D341Med (cell line): ENCODE measurements at places on chromosomes 16 and 17.

- DNase-seq, result no peak
Measured at GRCh38 chr17:10219193-10219592, 20.8 kb upstream of the GAS7 start.

- peak; percentile 86 for DNase-seq
Measured at GRCh38 chr16:56193951-56194726, 2.9 kb downstream of the GNAO1 start.

DNA sequence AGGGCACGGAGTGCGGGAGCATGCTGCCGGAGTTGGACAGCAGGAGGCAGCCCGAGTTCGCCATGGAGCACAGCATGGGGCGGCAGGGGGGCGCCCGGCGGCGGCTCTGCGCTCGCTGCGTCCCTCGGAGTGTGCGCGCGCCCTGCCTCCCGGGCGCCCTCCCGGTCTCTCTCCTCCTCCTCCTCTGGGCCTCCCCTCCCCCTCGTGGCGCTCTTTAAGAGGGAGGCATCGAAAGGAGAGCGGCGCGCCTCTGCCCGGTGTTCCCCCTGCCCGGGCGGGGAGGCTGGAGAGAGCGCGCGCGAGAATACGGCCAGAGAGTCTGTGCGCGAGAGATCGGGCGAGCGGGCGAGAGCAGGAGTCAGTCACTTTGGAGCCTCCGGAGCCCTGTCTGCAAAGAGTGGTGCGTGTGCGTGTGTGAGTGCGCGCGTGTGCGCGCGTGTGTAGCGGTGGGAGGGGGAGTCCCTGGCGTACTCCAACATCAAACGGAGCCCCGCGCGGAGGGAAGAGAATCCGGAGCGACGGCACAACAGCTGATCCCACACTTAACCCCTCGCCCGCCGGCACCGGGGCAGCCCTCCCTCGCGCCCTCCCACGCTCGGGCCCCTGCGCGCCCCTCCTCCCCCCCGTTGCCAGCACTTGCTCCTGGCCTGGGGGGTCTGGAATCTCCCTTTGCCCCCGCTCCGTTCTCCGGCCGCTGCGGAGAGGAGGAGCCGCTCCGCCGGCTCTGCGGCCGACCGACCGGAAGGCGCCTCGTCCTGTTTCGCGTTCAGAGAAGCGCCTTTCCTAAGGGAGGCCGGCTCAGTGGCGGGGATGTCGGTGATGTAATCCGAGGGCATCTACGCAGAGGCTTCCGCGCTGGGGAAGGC is 108.9 kb downstream of the ENGASE start:
- peak; percentile 90 for DNase-seq

- DNase-seq, result peak; percentile 97
Measured at GRCh38 chr17:81959362-81960129, 1.4 kb downstream of the NOTUM start.

- DNase-seq, result no peak
Measured at GRCh38 chr16:57314161-57314785, 29.8 kb upstream of the PLLP start.

- DNase-seq, result no peak
Measured at GRCh38 chr17:35757243-35757642, 3.4 kb upstream of the C17orf50 start.

DNA sequence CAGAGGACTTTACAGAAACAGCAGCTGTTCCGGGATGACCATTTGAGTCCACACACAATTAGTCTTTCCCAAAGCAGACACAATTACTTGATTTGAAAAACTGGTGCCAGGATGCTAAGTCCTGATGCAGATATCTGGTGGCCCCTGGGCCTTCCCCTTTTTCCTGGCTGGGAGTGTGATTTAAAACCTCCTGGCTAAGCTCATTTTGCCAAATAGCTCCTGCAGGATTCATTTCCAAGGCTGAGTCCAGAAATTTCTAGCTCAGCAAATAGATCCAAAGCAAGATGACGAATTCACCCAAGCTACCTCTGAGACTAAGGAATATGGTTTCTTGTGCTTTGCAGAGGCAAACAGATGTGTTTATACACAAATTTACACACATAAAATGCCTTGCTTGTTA is 422.2 kb downstream of the CA10 start:
- DNase-seq, result no peak

DNA sequence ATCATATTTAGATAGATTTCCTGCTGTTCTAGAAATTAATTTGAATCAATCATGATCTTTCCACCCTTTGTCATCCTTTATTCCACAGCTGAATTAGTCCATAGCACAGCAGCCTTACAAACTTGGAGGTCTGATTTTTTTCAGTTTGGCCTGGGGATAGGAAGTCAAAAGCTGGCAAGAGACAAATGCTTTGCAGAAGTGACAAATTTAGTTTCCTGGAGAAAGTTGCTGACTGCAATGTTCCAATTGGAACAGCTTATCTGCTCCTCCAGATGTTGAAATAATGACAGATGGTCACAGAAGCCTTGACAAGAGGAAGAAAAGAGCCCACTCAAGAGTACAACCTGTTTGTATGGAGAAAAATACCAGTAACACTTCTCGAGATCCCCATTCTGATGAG is 1276.1 kb upstream of the CDH8 start:
- DNase-seq, result no peak

- no peak for DNase-seq
Measured at GRCh38 chr17:19379361-19380065, 1.2 kb downstream of the MAPK7 start.

DNA sequence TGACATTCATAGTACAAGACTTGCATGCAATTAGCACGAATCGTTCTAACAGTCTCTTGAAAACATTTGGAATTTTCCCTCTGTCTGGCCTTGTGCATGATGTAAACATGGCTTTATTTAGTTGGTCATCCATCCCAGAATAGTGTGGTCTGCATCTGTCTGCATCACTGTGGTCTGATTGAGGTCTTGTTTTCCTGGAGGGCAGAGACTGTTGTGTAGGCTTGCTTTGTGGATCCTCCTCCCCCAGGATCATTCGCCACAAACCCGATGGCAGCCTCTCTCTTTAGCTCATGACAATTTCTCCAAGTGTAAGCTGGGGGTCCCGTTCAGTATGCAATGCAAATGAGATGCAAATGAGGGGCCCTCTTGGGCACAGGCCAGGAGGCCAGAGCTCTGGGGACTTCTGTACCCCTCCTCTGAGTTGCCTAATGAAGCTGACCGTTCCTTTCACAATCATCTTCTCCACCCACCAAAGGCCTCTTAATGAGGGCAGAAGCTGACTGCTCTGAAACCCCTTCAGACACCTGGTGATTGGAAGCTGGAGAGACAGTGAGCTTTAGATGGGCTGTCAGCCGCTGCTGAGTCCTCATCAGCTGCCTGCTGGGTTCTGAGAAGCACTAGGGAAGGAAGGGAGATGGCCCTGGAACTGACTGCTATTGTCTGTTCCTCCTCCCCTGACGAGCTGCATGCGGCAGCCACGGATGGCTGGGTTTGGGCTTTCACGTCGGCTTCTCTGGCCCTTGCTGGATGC is 201.2 kb upstream of the CACNG3 start:
- no peak for DNase-seq

- DNase-seq, result no peak
Measured at GRCh38 chr16:57513371-57514102, 22.8 kb downstream of the CCDC102A start.

DNA sequence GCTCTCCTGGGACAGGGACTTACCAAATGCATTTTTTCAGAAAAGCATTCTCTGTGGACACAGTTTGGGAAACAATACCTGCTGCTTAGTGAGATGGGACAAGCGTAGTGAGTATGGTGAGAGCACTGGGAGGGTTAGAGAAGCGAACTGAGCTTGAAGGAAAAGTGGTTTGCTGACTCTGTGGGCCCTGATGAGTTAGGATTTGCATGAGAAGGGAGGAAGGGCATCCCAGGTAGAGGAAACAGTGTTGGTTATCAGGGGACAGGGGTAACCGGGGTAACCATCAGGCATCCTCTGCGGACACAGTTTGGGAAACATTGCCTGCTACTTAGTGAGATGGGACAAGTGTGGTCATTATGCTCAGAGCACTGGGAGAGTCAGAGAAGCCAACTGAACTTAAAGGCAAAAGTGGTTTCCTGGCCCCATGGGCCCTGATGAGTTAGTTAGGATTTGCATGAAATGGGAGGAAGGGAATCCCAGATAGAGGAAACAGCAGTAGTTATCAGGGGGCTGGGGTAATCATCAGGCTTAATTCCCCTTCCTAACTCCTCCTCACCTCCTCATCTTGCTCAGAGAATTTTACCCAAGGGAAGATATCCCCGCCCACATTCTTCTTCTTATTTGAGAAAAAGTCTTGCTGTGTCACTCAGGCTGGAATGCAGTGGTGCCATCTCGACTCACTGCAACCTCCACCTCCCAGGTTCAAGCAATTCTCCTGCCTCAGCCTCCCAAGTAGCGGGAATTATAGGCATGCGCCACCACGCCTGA is 319.3 kb downstream of the RBFOX1 start:
- no peak for DNase-seq

DNA sequence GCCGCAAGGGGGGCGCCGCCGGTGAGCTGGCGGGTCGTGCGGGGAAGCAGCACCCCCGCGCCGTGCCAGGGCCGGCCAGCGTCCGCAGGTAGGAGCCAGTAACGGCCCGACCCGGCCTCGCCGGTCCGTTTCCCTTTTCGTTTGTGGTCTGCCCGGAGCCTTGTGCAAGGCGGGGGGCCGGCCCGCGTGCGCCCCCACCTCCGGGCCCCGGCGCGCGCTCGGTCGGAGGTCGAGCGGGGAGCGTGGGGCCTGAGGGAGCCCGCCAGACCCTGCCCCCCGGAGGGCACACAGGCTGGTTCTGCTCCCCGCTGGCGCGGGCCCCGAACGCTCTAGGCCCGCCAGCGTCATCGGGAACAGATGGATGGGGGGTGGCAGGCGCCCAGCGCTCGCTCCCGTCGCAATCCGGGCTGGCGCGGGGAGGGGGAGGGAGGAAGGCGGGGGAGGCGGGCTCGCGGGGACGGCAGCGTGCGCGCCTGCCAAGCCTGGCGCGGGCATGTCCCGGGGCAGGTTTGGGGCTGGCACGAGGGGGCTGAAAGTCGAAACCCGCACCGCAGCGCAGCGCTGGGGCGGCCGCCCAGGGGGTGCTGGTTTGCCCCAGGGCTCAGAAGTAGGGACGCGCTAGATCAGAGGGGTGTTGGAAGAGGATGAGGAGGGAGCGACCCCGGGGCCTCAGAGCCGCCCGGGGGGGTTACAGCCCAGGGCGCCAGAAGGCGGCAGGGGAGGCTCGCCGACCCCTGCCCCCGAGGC is 1.5 kb upstream of the GSE1 start:
- DNase-seq, result peak; percentile 86

GRCh38 chr17:68057531-68057952 is 22.0 kb downstream of the KPNA2 start:
- peak; percentile 45 for DNase-seq

GRCh38 chr16:68470461-68471150 is 22.3 kb upstream of the SMPD3 start:
- no peak for DNase-seq

DNA sequence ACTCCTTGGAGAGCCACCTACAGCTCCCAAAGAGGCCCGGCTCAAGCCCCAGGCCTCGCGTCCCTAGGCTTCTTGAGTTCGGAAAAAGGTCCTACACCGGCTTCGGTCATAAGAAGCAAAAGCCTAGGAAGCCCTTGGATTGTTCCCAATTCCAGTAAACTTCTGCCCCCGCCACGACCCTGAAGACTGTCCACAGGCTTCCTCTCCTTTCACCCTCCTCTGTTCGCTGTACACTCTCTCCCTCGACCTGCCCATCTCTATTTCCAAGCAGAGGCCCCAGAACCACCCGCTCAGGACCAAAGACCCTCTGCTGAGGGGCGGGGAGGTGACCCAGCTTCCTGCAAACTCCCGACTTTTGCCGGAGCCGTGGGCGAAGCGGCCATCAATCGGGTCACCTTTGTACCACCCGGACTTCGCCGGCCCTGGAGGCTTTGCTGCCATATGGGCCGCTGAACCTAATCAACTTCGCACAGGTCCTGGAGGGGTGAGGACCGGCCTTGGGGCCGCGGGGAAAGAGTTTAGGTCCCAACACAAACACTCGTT is 2.7 kb downstream of the HOXB2 start:
- DNase-seq, result no peak

- DNase-seq, result no peak
Measured at GRCh38 chr17:78330570-78331224, 29.2 kb downstream of the SOCS3 start.

- no peak for DNase-seq
Measured at GRCh38 chr16:49466529-49466831, 92.9 kb downstream of the C16orf78 start.

- no peak for DNase-seq
Measured at GRCh38 chr17:9367156-9367555, 208.5 kb downstream of the STX8 start.

GRCh38 chr17:50452630-50453300 is 15.9 kb downstream of the CHAD start:
- no peak for DNase-seq
